Glutamatergic neuron (in vitro differentiated cells): ENCODE measurements at places on chromosomes 13 and 19.

GRCh38 chr19:45518469-45518826, 11.2 kb downstream of the VASP start:
- no peak for DNase-seq

DNA sequence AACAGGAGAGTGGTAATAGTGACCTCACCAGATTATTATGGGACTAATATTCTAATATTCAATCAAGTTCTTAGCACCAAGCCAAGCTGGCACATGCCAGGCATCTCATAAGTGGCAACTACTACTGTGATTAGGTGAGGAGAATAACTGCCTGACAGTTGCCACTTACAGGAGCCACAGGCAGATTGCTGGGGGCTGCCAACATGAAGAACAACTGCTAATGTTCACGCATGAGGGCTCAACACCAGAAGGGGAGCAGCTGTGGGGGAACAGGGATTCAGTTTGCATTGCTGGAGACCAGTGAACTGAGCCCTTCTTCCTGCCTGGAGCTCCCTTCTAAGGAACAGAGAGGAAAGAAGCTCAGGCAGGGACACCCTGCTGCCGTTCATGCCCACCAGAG, 504.5 kb downstream of the FOXO1 start:
- no peak for DNase-seq

- no peak for DNase-seq
Observed at GRCh38 chr13:41361491-41361890, 50.4 kb downstream of the NAA16 start.

- DNase-seq = no peak
Observed at GRCh38 chr19:2561895-2562294, 86.0 kb downstream of the GADD45B start.

GRCh38 chr19:2288818-2289713, 7.1 kb upstream of the PEAK3 start:
- DNase-seq = no peak

DNA sequence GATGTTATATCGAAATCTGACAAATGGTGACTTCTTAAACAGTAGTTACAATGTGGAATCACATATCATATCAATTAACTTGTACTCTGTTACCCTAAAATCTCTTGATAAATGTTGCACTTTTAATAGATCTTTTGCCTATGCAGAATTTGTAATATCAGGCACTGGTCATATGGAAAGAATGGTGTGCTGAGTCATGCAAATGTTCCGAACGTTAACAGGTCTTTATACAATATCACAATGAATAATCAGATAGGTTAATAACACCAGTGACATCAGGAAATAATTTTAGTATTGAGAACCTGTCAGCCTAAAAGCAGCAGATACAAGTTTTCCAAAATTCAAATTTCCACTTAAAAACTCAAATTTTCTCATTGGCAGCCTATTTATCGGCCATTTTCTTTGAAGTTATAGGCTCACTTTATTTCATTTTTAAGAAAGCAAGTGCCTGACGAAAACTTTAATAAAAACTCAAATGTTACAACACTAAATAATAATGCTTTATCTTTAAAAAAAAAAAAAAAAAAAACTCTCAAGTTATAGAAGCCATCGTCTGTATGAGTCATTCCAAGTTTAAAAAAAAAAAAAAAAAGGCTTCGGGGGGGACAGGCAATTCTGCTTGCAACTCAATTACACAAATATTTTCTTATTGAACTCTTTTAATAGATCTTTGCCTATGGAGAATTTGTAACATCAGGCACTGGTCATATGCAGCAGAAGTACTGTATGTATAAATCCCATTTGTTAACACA, 180.9 kb downstream of the DIAPH3 start:
- DNase-seq = no peak

- no peak for DNase-seq
Observed at GRCh38 chr13:43784496-43784895, 2.3 kb downstream of the ENOX1 start.

DNA sequence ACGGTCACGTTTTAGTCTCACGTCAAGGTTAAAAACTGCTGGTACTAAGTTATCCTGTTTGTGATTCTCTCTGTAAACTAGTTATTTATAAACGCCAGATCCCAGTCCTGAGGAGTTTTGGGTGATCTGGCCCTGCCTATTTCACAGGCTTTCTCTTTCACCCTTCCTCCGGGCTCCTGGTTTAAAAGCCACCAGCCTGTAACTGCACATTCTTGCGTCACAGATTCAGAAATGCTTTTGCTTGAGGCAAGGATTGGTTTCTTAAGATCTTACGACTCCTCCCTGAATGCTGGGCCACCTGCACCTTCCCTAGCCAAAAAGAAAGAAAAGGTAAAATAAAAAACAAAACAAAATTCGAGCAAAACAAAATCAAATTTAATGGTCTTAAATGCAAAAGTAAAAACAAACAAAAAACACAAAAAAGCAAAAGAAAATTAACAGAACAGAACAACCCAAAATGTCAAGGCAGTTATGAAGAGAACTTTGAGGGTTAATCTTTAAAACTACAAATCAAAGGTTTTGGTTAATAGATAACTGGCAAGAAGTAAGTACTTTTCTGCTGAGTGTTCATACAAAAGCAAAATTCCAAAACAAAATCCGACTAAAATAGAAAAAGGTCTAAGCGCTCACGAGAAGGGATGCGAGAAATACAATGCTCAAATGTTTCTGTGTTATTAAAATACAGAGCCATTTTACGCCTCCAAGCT, 18.6 kb upstream of the TIMM44 start:
- no peak for DNase-seq

DNA sequence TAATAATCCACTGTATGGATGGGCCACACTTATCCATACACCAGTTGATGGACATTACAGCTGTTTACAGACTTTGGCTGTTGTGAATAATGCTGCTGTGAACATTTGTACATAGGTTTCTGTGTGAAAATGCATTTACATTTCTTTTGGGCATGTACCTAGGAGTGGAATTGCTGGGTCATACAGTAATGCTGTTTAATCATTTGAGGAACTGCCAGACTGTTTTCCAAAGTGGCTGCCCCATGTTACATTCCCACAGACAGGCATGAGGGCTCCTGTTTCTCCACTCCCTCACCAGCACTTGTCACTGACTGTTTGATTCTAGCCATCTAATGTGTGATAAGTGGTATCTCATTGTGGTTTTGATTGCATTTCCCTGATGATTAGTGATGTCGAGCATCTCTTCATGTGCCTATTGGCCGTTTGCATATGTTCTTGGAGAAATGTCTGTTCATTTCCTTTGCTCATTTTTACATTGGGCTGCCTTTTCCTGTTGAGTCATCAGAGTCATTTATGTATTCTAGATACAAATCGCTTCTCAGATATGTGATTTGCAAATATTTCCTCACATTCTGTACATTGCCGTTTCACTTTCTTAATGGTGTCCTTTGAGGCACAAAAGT, 12.8 kb downstream of the TMEM255B start:
- DNase-seq = no peak

DNA sequence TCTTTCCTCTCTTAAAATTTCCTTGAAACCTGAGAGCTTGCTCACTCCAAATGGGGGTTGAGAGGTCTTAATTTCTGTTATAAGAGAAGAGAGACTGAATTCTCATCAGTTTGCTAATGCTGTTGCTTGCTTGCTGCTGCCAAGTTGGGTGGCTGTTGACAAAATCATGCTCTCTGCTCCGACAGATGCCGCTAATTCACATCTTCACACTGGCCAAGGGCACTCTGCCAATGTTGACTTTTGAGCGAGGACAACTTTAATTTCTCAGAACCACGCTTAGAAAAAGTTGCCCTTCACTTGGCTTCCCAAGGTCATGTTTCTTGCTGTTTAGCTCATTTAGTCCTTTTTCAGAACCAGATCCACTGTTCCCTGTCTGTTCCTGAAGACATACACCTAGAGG, 402.9 kb downstream of the HS6ST3 start:
- DNase-seq = no peak

DNA sequence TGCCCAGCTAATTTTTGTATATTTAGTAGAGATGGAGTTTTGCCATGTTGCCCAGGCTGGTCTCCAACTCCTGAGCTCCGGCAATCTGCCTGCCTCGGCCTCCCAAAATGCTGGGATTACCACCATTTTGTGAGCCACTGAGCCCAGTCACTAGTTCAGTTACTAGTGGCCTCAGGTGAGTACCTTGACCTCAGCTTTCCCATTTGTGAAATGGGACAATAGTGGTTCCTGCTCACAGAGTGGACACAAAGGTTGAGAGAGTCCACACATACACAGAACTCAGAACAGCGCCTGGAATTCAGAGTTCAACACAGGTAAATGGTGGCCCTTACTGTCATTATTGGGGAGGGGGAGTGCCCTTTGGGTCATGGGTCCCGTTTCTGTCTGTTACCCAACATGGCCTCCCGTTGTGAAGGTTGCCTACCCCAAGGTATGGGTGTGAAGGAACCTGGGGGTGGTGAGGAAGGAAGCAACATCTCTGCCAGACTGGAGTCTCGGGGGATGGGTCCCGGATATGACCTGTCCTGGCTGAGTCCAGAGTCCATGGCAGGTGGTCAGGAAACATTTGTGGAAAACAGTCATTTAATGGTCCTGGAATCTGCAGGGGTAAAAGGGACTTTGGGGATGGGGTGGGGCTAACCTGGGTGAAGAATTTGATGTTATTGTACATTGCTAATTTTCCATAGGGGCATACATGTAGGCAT, 11.7 kb upstream of the IRGC start:
- no peak for DNase-seq

- DNase-seq = no peak
Observed at GRCh38 chr13:38684714-38685113, 2.2 kb upstream of the FREM2 start.
